ENCODE measurements at places on chromosomes 11 and 22. TPM values are rescaled to one million over a fixed set of nuclear protein-coding genes. Genes with fewer than 3 reads are reported as not detected.
A peak's percentile ranks its signal among the peaks of the same experiment; 100 is the strongest.

DNA sequence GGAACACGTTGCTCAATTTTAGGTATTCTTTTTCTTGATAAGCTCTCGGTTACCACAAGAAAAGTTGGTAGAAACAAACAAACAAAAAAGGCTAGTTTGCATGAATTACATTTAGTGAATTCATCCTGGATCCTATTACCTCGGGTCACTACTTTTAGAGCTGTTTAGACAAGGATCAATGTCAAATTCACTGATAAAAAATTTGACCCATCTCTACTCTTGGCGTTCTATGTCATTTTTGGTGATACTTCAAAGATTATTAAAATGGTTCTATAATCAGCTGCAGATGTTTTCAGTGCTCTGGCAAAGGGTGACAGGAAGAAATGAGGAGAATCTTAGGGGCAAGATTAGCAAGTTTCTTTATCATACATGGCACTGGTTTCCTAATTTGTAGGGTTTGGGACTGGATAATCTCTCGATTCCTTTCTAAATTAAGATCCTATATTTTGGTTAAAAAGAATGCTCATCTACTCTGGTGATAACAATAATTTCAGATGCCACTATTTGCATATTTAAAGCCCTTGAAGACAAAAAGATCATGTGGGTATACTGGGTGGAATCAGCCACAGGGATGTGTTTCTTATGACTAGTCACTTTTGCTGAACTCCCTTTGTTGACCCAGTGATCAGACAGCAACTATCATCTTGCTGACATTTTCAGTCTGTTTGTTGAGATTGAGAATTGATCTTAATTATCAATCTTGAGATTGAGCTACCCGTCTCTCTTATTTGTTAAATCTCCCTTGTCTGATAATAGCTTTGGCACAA, 442.9 kb downstream of the AASDHPPT start:
- no peak for DNase-seq

GRCh38 chr22:38026130-38027111, 30.8 kb upstream of the PICK1 start:
- no peak for DNase-seq

DNA sequence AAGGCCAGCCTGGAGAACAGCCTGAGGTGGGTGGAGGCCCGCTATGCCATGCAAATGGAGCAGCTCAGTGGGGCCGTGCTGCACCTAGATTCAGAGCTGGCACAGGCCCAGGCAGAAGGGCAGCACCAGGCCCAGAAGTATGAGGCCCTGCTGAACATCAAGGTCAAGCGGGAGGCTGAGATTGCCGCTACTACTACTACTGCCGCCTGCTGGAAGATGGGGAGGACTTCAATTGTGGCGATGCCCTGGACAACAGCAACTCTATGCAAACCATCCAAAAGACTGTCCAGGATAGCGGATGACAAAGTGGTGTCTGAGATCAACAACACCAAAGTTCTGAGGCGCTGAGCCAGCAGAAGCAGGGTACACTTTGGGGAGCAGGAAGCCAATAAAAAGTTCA, 3.1 kb upstream of the TMEM218 start:
- DNase-seq = no peak

DNA sequence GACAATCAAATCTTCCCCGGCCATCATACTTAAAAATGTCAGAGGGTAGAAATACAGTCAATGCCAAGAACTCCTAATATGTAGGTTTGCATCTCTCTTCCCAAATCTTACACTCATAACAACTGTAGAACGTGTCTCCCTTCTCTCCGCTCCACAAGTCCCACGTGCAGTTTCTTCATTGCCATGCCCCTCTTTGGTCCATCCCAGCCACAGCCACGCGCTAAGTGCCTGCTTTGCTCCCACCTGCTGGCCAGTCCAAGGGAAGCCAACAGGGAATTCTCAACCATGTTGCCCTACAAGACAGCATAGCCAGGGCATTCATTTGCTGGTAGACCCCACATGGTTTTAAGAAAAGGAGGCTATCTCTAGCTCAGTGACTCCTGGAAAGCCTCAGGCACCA, 420.6 kb upstream of the ISX start:
- DNase-seq = no peak

DNA sequence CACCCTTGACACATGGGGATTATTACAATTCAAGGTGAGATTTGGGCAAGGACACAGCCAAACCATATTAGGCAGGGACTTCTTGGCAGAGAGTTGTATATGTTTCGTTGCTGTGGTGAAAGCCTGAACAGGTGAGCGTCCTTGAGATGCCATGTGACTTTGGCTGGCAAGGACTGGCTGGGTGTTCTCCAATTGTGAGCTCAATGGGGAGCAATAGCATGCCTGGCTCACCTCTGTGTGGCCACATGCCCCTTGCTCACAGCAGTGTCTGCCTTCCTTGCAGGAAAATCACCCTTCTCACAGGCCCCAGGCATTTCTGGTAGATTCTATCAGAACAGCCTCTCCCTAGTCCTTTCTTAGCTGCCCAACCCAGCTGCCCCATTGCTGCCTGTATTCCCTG, 105.5 kb downstream of the PARVA start:
- no peak for DNase-seq

DNA sequence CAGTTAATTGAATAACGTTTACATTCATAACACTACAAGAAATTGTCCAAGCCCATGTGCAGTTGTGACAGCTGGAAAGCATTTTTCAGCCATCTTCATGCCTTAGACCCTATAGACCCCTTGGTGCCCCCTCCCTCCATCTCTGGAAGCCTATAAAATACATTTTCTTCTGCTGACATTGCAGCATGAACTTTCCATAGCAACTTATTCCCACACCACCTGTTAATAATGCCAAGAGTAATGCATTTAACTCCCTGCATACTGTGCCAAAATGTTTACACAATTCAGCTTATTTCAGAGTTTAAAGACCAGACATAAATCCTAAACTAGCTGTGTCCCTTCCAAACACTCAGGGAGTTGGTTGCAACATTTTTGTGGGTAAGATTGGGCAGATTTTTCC, 143.0 kb upstream of the ARHGAP20 start:
- DNase-seq = no peak

GRCh38 chr11:123145220-123145619, 49.8 kb downstream of the CLMP start:
- DNase-seq = no peak

- DNase-seq = no peak
Measured at GRCh38 chr11:102289592-102289991, 27.7 kb upstream of the BIRC3 start.

DNA sequence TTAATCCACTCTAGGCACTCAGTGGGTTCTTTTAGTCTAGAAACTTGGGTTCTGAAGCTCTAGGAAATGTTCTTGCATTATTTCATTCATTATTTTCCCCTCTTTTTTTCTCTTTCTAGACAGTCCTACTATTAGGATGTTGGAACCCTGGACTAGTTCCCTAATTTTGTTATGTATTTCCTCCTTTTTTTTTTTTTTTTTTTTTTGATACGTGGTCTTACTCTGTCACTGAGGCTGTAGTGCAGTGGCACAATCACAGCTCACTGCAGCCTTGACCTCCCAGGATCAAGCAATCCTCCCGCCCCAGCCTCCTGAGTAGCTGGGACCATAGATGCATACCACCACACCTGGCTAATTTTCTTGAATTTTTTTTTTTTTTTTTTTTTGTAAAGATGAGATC, 9.4 kb downstream of the UPB1 start:
- no peak for DNase-seq

DNA sequence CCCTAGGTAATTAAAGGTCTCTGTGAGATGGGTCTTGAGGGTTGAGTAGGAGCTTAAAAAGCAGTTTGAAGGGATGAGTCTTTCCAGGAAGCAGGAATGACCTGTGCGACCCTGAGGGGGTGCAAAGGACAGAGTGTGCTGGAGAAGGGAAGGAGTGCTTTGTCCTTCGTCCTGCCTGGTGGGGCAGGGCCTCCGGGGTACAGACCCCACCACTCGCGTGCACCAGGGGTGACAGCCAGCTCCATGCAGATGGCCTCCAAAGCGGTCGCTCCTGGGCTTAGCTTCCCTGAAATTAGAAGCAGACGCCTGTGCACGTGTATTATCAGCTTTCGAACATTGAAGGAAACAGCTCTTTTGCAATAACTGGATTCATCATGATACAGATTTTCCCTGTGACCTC, 959.8 kb downstream of the BRD1 start:
- no peak for DNase-seq

DNA sequence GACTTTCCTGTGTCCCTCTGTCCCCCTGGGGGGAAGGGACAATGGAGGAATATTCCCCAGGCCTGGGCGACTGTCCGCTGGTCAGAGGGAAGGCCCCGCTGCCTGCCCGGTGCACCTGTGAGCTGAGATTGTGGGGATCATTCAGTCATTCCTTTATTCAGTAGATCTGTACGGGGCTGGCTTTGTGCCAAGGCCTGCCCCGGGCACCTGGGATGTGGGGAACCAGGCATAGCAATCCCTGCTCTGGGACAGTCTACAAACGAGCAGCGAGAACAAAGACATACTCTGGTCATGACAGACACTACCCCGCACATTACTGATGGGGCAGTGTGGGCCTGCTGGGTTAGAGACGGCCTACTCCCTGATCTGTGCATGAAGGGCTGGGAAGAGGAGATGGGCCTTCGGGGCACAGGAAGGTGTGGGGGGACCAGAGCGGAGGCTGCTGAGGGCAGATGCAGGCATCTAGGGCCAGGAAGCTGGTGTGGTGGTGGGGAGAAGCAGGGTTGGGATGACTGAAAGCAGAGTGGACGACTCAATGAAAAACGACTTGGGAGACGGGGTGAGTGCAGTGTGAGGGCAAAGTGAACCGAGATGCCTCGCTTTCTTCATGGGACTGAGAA, 1.8 kb upstream of the MYO7A start:
- DNase-seq = no peak

DNA sequence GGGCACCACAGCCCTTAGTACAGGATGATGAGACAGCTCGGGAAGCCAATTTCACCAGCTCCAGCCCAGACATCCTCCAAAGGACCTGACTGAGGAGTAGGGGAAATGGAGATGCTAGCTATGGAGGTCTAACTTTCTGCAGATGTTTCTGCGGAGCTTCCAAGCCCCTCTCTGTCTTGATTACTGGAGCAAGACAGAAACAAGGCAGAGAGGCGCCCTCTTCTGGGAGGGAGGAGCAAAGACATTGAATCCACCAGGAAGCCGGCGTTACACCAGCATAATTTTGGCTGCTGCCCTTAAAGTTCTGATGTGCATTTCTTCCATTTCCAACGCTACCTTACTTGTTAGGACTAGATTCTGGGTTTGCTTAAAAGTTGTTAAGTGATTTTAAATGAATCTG, 107.3 kb upstream of the HSD17B12 start:
- no peak for DNase-seq

- no peak for DNase-seq
Measured at GRCh38 chr22:20601308-20601707, 93.9 kb downstream of the MED15 start.

GRCh38 chr11:131467645-131468394, 97.4 kb downstream of the NTM start:
- DNase-seq = no peak

- no peak for DNase-seq
Measured at GRCh38 chr11:111733016-111733415, 33.2 kb downstream of the PPP2R1B start.

DNA sequence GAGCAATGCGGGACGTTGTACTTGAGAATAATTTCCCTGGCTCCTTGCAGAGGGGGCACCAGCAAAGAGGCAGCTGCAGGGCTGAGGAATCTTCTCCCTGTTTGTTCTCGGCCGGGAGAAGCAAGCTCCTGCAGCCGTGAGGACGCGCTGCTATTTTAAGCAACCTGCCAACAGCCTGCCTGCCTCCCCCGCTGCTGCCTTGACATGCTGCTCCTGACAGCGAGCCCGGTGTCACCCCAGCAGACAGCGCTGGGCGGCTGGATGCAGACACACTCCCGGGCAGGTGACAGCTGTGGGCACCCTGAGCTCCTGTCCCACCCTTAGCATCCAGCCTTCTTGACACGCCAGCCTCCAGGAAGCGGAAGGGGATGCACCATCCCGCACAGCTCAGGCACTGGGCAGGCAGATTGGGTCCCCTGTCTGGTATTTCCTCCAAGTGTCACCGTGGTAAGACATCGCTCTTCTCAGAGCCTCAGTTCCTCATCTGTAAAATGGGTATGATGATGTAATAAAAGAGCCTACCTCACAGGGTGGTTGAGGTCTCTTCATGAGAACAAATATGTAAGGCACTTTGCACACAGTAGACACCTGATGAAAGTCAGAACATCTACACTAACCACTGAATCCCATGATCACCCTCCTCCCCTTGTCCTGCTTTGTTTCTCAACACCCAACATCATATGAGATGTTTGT, 530.6 kb downstream of the MN1 start:
- no peak for DNase-seq

DNA sequence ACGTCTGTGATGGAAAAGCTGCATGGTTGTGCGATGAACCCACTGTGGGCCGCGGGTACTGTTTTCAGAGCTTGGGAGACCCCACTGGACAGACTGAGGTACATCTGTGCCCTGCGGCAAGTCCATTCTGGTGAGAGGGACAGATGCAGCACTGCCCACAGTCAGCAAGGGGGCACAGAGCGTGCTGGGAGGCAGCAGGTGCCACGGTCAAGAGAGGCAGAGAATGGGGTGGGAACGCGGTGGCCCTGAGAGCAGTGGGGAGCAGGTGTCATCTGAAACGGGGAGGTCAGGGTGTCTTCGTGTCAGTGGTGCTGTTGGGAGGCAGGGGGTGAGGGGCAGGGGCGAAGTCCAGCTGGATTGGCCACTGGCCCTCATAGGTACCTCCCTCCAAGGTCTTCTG, 32.0 kb downstream of the TBC1D22A start:
- DNase-seq = no peak

GRCh38 chr11:64583296-64584262, 7.4 kb upstream of the SLC22A12 start:
- no peak for DNase-seq

DNA sequence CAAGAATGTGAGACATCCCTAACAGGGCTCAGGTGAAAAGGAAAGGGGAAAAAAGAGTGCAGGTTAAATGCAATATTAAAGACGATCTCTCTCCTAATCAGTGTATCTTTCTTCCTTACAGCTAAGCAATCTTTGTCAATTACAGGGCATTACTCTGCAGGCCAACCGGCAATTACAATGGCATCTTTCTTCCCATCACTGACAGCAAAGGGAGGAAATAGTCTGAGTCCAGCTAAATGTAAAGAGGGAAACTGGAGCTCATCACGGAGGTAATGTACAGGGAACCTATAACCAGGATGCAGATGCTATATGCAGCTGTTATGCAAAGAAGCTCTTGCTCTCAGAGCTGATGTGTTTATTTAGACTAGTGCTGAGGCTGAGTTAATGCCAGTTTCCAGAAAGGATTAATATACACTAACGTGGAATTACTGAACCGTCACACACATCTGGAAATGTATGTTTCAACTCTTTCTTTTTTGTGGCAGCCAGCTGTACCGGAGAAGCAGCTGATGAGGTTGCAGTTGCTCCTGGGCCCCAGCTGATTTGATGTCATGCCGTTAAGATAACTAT, 121.6 kb downstream of the KIRREL3 start:
- DNase-seq = no peak

- no peak for DNase-seq
Measured at GRCh38 chr22:43238526-43239006, 51.6 kb upstream of the TTLL12 start.

GRCh38 chr11:326842-327580, 6.4 kb upstream of the IFITM3 start:
- peak; percentile 56 for DNase-seq

GLB1L2 gene
- total RNA-seq = 1.00 TPM

APOL5 gene
- not detected for total RNA-seq

IGSF22 gene
- 2.9 TPM for total RNA-seq

ENTHD1 gene
- not detected for total RNA-seq

FIBIN gene
- total RNA-seq = not detected

BLID gene
- total RNA-seq = not detected
